T follicular helper cell (primary cell): ENCODE measurements at places on chromosomes 5 and 9.

- no peak for DNase-seq
Measured at GRCh38 chr5:69105996-69106906, 12.4 kb downstream of the SLC30A5 start.

GRCh38 chr5:14723701-14724132 is 59.2 kb downstream of the OTULIN start:
- no peak for DNase-seq

- no peak for DNase-seq
Measured at GRCh38 chr5:123708074-123708806, 196.3 kb downstream of the CSNK1G3 start.

GRCh38 chr9:16626577-16627130 is 243.8 kb downstream of the BNC2 start:
- no peak for DNase-seq

DNA sequence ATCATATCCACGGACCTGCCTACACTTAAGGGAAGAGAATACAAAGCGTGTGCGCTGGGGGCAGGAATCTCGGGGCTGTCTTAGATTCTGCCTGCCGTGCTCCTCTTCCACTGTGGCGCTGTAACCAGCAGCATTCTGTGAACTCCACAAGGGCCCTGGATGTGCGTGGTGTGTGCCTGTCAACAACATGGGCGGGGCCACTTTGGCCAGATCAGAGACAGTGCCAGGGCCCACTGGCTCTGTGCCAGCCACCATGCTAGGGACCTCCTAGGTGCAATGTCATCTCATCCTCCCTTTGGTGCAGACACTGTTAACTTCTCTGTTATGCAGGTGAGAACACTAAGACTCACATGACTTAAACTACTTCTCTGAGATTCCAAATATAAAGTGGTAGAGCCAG is 113.7 kb downstream of the COL23A1 start:
- DNase-seq: no peak

GRCh38 chr9:23117616-23118015 is 671.0 kb downstream of the DMRTA1 start:
- no peak for DNase-seq

DNA sequence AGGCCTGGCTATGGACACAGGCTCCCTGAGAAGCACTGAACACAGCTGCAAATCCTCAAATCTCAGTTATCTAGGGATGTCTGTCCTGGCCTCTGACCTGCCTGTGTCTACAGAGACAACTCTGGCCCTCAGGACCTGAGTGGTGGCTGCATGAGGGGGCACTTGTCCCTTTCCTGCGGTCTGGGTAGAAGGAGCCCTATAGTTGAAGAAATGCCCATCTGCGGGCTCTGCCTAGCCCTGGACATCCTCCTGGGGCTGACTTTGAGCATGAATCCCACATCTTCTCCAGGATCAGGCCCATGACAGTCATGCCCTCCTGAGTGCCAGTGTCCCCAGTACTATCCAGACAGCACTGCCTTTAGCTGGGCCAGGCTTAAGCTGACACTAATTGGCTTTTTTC is 10.0 kb downstream of the DNAJB5 start:
- no peak for DNase-seq

- DNase-seq: no peak
Measured at GRCh38 chr5:170439223-170439943, 50.2 kb upstream of the KCNMB1 start.

DNA sequence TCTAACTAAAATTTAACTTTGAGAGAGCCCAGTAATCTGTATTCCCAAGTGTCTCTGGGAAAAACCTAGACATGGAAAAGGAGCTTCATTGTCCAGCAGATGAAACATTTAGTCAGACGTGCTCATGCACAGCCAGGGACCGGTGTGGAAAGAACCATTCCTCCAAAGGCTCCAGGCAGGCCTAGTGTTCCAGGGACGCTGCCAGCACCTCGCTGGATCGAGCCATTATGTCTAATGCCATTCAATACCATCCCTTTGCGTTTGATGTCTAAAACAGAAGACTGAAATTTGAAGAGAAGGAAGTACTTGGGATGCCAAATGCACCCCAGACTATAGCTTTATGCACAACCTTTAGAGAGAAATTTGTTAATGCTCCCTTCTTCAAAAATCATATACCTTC is 1.4 kb upstream of the CHSY3 start:
- DNase-seq: no peak

- no peak for DNase-seq
Measured at GRCh38 chr5:132027027-132027426, 15.6 kb upstream of the ACSL6 start.

- no peak for DNase-seq
Measured at GRCh38 chr5:75734913-75735789, 17.9 kb upstream of the POC5 start.

- DNase-seq: no peak
Measured at GRCh38 chr5:127602481-127602880, 46.4 kb upstream of the CTXN3 start.
